ENCODE measurements at places on chromosomes 13 and 19. TPM values are rescaled to one million over a fixed set of nuclear protein-coding genes. Genes with fewer than 3 reads are reported as not detected.

DNA sequence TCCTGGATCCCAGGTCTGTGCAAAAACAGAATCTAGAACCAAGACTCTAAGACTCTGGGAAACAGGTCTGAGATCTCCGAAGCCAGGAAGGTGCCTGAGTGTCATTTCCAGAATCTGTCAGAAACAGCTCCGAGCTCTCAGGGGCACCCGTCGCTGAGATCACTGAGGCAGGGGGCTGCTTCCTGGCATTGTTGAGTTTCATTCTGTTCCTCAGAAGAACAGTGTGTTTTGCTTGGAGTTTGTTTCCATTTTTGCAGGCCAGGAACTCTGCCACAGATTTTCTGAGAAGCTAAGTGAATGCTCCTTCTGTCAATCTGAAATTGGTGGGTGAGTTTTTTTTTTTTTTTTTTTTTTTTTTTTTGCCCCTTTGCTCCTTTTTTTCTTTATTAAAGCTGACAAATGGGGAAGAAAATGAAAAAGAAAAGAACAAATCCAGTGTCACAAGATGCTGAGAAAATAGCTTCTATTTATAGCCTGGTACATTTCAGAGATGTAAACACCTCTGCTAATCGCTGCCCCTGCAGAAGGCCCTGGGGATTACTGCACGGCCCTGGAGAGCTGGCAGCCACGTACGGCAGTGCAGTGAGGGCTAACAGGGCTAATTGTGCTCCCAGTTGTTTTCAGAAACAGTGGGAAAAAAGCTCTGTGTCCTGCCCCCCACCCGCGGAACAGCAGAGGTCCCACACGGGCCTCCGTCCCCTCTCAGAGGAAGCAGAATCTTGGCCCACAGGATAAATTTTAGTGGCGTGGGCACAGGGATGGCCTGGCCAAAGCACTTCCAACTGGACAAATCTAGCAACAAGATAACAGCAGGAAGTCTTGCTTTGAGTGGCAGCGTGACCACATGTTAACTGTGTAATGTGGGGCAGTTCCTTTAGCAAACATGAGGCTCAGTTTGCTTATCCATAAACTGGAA, 237.6 kb upstream of the IRS2 start:
- no peaks in the 10 kb centered on the region for H3K4me1 ChIP-seq
- H3K27me3 ChIP-seq: peaks cover 4% of the 10 kb centered on the region
- H3K27ac ChIP-seq: no peak overlapping the region
- DNase-seq: no peak
- H3K36me3 ChIP-seq: no peaks in the 10 kb centered on the region

DNA sequence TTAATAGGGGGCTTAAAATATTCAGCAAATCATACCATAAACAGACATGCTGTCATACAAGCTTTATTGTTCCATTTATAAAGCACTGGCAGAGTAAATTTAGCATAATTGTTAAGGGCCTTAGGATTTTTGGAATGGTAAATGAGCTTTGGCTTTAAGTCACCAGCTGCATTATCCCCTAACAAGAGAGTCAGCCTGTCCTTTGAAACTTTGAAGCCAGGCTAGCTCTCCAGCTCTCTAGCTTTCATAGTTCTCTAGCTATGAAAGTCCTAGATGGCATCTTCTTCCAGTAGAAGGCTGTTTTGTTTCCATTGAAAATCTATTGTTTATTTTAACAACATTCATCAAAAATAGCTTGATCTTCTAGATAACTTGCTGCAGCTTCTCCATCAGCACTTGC, 420.8 kb upstream of the GPC6 start:
- no peak overlapping the region for H3K27ac ChIP-seq
- DNase-seq: no peak
- H3K27me3 ChIP-seq: no peaks in the 10 kb centered on the region
- H3K4me3 ChIP-seq: peak overlapping the region; percentile 28

DNA sequence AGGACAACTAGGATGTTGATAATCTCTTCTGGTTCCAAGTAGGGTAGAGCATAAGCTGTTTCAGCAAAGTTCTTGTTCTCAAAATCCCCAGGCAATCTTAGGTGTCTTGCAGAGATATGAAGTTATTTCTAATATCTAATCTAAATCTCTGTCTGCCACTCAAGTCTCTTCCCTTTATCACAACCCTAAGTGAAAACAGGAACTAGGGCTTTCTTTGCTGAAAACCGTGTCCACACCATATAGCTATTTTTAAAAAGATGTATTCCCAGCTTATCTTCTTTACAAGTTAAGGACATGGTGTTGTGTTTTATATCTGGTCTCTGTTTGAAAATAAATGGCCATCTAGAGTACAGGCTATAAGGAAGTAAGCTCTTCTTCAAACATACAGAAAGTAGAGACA, 11.3 kb upstream of the RNASEH2B start:
- H3K27ac ChIP-seq: no peak overlapping the region
- H3K36me3 ChIP-seq: peaks cover 7% of the 10 kb centered on the region
- H3K4me3 ChIP-seq: no peak overlapping the region
- H3K4me1 ChIP-seq: peaks cover 13% of the 10 kb centered on the region
- no peaks in the 10 kb centered on the region for H3K27me3 ChIP-seq

- no peaks in the 10 kb centered on the region for H3K4me1 ChIP-seq
- no peaks in the 10 kb centered on the region for H3K27me3 ChIP-seq
- H3K36me3 ChIP-seq: no peaks in the 10 kb centered on the region
- H3K4me3 ChIP-seq: no peak overlapping the region
- DNase-seq: no peak
- H3K27ac ChIP-seq: no peak overlapping the region
Measured at GRCh38 chr13:86193281-86193680, 394.1 kb upstream of the SLITRK6 start.

Gene FCHO1
- 38.3 TPM for total RNA-seq

DNA sequence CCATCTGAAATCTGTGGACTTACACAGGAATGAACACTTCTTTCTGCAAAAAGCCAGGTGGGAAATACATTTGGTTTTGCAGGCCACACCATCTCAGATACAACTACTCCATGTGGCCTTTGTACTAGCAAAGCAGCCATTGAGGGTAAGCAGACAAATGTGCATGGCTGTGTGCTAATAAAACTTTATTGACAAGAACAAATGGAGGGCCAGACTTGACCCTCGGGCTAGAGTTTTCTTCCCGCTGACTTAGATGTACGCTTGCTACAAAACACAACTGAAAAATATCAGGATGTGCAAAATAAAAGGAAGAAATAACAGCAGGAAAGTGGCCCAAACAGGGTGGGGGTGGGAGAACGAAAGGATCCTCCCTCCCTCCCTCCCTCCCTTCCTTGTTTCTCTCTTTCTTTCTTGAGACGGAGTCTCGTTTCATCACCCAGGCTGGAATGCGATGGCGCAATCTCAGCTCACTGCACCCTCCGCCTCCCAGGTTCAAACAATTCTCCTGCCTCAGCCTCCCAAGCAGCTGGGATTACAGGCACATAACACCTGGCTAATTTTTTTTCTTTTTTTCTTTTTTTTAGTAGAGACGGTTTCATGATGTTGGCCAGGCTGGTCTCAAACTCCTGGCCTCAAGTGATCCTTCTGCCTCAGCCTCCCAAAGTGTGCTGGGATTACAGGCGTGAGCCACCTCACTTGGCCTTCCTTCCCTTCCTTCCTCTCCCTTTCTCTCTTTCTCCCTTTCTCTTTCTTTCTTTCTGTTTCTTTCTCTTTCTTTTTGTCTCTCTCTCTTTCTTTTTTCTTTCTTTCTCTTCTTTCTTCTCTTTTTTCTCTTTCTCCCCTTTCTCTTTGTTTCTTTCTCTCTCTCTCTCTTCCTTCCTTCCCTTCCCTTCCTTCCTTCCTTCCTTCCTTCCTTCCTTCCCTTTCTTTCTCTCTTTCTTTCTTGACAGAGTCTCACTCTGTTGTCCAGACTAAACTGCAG, 29.3 kb downstream of the CCL25 start:
- peaks cover 2% of the 10 kb centered on the region for H3K27me3 ChIP-seq
- no peak overlapping the region for H3K27ac ChIP-seq
- no peaks in the 10 kb centered on the region for H3K36me3 ChIP-seq
- H3K4me3 ChIP-seq: no peak overlapping the region
- no peak for DNase-seq

GRCh38 chr13:32134241-32135055, 102.9 kb downstream of the FRY start:
- DNase-seq: no peak
- H3K27me3 ChIP-seq: no peaks in the 10 kb centered on the region
- no peak overlapping the region for H3K27ac ChIP-seq
- H3K4me3 ChIP-seq: no peak overlapping the region

All from activated CD8-positive, alpha-beta T cell treated with anti-CD3 and anti-CD28 coated beads for 36 hours (primary cell).